Right atrium auricular region (tissue), 2 donors: ENCODE measurements at places on chromosomes 1 and 21. TPM values are rescaled to one million over a fixed set of nuclear protein-coding genes. Genes with fewer than 3 reads are reported as not detected.

The IFI44L gene
- total RNA-seq: 4.4 TPM

The GSTM5 gene
- 2.8 TPM for total RNA-seq

The GPR52 gene
- 1.1 TPM for total RNA-seq

The ASPM gene
- total RNA-seq: 2.4 TPM

The SH2D5 gene
- 0.63 TPM for total RNA-seq

The NCF2 gene
- total RNA-seq: 3.2 TPM

DNA sequence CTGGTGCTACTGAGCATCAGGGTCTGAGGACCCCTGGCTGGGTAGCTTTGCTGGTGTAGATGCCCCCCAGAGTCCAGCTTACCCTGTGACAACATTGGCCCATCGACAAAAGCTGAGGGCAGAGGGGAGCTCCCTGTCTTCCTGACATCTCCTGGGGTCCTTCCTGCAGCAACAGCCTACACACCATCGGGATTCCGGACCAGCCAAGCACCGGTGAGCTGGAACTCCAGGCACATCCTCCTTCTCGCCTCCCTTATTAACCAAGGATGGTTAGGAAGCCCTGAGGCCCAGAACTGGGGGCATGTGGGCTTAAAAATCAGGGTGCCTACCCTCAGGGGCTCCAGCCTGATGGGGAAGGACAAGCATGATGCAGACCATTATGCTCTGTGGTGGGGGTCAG lies 658.0 kb downstream of the PTPRU start:
- H3K4me3 ChIP-seq: no peak overlapping the region
- no peak overlapping the region for H3K27ac ChIP-seq
- no peak for DNase-seq
- no peaks in the 10 kb centered on the region for H3K27me3 ChIP-seq

- H3K27me3 ChIP-seq: no peaks in the 10 kb centered on the region
- H3K27ac ChIP-seq: peak overlapping the region; percentile 93
- H3K36me3 ChIP-seq: no peaks in the 10 kb centered on the region
- H3K4me1 ChIP-seq: peaks cover 29% of the 10 kb centered on the region
- H3K4me3 ChIP-seq: no peak overlapping the region
These were observed 42.1 kb upstream of the SRP9 start for GRCh38 chr1:225735252-225736149.

- H3K4me3 ChIP-seq: no peak overlapping the region
- no peaks in the 10 kb centered on the region for H3K27me3 ChIP-seq
- H3K27ac ChIP-seq: no peak overlapping the region
- DNase-seq: peak; percentile 54
- H3K36me3 ChIP-seq: no peaks in the 10 kb centered on the region
- no peaks in the 10 kb centered on the region for H3K4me1 ChIP-seq
These were observed 223.9 kb downstream of the CAMTA1 start for GRCh38 chr1:7008975-7009740.

DNA sequence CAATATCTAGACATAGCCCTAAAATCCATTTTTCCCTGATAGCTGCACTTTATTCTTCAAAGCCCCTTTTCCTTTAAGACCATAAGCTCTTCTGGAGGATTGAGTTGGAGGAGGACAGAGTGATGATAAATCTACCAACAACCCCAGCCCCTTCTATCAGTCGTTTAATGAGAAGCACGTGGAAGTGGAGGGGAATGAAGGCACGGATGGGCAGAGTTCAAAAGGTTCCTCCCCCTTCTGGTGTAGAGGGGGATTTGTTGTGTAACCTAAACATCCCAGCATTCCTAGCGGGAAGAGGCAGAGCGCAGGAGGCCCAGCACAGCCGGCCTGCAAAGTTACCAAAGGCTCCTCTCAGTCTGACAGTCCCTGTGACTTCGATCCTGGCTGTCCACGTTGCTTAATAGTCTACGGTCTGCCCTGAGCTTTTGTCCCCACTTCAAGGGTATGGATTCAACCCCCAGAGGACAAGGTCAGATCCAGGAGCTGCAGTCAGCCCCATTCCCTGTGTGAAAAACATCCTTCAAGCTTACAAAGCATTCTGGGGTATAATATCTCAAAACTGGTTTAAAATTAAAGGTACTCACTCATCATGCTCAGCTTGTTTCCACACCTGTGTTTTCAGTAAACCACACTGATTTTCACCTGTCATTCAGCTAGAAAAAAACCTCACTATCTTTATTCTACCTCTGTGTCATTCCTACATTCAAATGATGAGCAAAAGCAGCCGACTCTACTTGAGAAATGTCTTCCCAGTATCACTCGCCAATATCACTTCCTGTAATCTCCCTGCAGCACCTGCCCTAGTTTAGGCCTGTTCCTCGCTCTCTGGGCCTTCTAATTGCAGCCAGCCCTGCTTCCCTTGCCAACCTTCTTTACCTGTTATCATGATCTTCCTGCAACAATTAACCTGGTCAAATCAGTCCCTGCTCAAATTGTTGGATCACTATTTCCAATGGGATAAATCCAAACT lies 117.9 kb downstream of the PLPP3 start:
- H3K36me3 ChIP-seq: no peaks in the 10 kb centered on the region
- no peak overlapping the region for H3K27ac ChIP-seq
- H3K4me3 ChIP-seq: no peak overlapping the region
- H3K27me3 ChIP-seq: no peaks in the 10 kb centered on the region
- no peak for DNase-seq

DNA sequence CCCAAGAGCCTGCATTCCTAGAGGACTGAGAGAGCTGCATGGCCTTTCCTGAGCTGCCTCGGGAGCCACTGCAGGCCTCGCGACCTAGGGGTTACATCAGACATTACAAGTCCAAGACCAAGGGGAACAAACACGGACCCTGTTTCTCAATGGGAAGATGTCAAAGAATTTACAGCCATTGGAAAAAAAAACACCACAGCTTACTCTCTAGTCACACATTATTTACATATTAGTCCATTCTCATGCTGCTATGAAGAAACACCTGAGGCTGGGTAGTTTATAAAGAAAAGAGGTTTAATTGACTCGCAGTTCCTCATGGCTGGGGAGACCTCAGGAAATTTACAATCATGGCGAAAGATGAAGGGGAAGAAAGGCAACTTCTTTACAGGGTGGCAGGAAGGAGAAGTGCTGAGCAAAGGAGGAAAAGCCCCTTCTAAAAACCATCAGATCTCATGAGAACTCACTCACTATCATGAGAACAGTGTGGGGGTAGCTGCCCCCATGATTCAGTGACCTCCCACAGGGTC lies 8.4 kb upstream of the PRMT2 start:
- DNase-seq: no peak
- no peaks in the 10 kb centered on the region for H3K27me3 ChIP-seq
- no peaks in the 10 kb centered on the region for H3K36me3 ChIP-seq
- no peaks in the 10 kb centered on the region for H3K4me1 ChIP-seq
- no peak overlapping the region for H3K4me3 ChIP-seq

GRCh38 chr1:41576620-41577019 lies 92.1 kb upstream of the EDN2 start:
- no peak overlapping the region for H3K27ac ChIP-seq
- DNase-seq: peak; percentile 36
- no peaks in the 10 kb centered on the region for H3K27me3 ChIP-seq
- peaks cover 9% of the 10 kb centered on the region for H3K4me1 ChIP-seq
- H3K4me3 ChIP-seq: no peak overlapping the region

- H3K36me3 ChIP-seq: no peaks in the 10 kb centered on the region
- no peaks in the 10 kb centered on the region for H3K4me1 ChIP-seq
- H3K4me3 ChIP-seq: no peak overlapping the region
- H3K27ac ChIP-seq: no peak overlapping the region
These were observed 248.2 kb downstream of the NFIA start for GRCh38 chr1:61330571-61330970.
